ENCODE measurements at places on chromosomes 12 and 14.

DNA sequence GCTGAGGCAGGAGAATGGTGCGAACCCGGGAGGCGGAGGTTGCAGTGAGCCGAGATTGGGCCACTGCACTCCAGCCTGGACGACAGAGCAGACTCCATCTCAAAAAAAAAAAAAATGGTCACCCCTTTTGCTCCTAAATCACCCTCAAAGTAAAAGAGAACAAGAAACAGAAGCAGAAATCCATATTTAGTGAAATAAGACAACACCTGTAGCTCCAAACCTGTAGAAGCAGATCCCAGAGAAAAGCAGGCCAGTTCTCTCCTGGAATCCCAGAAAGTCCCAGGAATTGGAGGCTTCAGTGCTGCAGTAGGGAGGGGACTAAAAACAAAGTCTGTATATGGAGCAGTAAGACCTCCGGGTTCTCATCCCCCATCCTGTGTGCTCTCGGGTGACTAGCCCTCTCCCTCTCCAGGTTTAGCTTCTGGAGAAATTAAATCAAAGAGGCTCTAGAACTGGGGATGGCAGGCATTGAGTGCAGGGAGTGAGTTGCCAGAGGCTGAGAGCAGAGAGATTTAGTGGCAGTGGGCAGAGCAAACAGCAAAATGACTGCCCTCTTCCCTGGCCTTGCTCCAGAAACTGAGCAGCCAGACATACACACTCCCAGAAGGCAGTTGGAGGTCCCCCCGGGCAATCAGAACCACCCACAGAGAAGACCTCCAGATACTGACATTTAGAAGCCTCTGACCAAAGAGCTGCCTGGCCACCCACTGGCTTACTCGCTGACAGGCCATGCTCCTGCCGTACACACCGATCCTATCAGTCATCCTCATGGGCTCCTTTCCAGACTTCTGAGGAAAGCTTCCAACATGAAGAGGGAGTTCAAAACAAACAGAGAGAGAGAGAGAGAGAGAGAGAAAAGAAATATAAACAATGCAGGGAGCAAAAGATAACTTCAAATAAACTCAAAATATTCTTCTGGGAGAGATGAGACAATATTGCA lies 6.3 kb upstream of the MLXIP start:
- DNase-seq: no peak

GRCh38 chr12:112841906-112842305 lies 50.4 kb downstream of the RPH3A start:
- DNase-seq: no peak

DNA sequence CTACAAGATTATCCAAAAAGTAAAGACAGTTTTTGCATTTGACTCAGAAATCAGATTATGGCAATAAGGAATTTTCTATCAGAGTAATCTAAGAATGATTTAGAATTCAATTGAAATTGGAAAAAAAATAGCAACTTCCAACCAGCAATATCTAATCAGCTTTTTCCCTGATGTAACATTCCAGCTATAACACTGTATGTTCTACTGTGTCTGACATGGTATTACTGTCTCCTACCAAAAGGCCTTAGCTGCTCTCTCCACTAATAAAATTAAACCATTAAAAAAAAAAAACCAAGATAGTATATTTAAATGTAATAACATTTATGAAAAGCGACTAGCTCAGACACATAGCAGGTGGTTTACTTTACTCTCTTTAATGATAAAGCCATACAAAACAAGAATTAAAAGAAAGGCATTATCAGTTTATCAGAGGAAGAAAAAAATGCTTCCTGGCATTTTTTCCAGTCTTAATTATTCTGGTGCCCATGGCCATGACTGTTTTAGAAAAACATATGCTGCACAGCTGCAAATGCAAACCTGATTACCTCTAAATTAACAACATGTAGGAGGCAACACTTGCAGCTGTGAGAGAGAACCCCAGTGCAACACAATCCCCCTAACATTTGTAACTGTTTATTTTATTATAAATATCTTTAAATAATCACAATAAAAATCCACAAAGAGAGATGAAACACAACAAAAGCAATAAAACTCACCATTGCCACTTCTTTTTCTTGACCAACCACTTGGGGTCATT lies 28.8 kb downstream of the PHLDA1 start:
- DNase-seq: no peak

GRCh38 chr14:81268016-81268416 lies 47.3 kb upstream of the GTF2A1 start:
- DNase-seq: no peak

DNA sequence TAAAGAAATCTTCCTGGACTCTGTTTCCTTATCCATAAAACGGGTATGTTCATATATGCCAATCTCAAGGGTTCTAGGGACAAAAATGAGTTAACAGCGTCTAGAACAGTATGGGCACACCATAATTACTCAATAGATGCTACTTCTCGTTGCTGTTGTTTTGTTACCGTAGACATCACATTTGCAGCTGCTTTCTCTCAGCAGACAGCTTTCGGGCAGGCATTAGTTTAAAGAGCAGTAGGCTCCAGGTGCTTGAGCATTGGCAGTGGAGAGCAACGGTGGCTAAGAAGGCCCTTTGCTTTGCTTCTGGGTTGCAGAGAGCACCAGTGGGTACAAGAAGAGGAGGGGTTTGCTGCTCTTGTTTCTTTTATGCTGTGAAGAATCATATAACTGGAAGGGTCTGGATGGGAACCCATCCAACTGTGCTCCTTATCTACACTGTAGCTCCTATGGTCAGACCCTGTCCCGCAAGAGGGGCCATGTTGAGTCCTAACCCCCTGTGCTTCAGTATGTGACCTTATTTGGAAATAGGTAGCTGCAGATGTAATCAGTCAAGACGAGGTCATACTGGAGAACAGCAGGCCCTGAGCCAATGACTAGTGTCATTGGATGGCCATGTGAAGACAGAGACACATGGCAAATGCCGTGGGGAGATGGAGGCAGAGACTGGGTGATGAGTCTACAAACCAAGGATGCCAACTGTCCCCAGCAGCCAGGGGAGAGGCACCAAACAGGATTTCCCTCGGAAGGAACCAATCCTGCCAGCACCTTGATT lies 120.0 kb downstream of the RBM19 start:
- no peak for DNase-seq

GRCh38 chr12:67086116-67086515 lies 183.0 kb upstream of the CAND1 start:
- no peak for DNase-seq

GRCh38 chr14:98949481-98950135 lies 322.4 kb downstream of the BCL11B start:
- no peak for DNase-seq

DNA sequence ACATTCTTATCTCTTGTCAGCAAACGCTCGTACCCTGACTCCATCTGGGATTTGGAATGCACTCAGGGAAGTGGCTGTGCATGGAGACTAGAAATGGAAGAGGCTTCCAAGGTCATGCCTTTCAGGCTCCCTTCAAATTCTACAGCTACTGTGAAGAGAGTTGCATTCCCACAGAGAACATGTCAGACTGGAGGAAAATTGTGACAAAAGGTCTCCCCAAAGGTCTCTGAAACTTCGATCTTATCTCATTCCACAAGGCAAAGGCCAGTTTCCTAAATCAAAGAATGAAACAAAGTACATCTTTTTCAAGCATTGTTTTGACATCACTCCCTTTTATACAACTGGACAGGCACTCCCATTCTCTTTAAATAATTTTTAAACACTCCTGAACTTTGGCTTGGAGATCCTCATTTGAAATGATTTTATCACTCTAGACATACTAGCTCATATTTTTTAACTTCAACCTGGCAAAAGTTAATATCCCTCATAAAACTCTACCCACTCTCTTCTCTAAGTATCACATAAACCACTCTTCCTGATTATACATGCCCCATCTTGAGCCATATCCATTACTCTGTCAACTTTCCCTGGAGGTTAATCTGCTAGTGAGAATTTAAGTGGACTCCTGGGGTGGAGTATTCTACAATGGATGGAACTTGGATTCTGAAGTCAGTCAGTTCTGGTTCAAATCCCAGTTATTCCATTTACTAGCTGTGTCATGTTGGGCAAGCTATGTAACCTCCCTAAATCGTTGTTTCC lies 218.1 kb upstream of the HMGA2 start:
- DNase-seq: no peak

DNA sequence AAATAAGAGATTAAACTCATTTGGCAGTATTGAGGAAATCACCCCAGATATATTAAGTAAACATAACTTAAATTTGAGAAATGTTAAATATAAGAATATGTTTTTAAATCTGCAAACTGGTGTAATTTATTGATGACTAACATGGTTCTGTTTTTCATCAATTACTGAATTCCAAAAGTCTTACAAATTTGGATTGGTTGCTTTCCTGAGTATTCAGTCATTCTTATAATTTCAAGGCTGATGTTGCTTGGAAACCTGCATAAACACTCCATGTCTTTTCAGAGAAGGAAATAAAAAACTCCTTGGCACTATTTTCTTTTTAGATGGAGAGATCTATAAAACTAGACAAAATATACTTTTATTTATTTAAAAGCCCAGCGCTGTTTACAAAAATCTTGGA lies 71.7 kb downstream of the NOVA1 start:
- no peak for DNase-seq

DNA sequence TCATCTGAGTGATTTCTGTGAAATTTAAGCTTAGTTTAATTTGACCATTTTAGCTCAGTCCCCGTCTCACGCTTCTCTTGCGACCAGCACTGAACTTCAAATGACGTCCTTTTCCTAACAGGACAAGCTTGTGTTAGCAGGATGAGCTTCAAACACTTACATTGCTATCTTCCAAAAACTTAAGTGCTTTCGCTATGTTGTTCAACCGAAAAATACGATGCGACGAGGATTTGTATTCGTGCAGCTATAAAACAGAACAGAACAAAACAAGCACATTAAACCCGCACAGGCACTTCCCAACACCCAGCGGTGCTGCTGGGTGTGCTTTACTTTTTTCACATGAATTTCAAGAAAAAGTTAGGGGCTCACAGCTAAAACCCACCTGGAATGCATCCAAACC lies 64.2 kb upstream of the DICER1 start:
- DNase-seq: no peak

GRCh38 chr12:24586293-24586692 lies 362.6 kb downstream of the BCAT1 start:
- DNase-seq: no peak

- no peak for DNase-seq
These were observed 553.7 kb upstream of the LMO3 start for GRCh38 chr12:17159506-17160300.

DNA sequence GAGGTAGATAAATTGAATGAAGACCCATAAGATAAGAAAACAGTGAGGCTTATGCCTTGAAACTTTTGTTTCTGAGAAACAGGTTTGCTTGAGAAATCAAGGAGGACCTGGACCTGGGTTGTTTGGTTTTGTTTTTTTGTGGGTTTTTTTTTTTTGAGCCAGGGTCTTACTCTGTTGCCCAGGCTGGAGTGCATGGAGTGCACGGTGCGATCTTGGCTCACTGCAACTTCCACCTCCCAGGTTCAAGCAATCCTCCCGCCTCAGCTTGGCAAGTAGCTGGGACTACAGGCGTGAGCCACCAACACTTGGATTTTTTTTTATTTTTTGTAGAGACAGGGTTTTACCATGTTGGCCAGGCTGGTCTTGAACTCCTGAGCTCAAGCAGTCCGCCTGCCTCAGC lies 9.0 kb upstream of the PPTC7 start:
- no peak for DNase-seq

GRCh38 chr12:79689477-79690141 lies 1.2 kb downstream of the PAWR start:
- no peak for DNase-seq

DNA sequence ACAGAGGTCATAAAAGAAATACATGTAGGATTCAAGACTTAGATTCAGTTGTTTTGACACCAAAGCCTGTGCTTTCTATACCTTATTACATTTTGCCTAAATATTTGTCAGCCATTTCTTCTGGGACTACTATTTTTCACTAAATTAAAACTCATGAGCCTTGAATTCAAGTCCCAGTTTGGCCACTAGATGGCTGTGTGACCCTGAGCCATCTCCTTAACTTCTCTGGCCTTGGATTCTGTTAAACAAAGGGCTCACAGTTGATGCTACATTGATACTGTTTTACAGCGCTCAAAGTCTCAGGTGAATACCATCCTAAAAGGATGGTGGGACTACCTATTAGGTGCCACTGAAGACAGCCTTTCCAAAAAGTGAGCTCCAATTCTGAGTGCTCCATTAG lies 39.6 kb upstream of the CCDC198 start:
- no peak for DNase-seq

GRCh38 chr12:57238854-57239554 lies 9.5 kb downstream of the SHMT2 start:
- DNase-seq: no peak

DNA sequence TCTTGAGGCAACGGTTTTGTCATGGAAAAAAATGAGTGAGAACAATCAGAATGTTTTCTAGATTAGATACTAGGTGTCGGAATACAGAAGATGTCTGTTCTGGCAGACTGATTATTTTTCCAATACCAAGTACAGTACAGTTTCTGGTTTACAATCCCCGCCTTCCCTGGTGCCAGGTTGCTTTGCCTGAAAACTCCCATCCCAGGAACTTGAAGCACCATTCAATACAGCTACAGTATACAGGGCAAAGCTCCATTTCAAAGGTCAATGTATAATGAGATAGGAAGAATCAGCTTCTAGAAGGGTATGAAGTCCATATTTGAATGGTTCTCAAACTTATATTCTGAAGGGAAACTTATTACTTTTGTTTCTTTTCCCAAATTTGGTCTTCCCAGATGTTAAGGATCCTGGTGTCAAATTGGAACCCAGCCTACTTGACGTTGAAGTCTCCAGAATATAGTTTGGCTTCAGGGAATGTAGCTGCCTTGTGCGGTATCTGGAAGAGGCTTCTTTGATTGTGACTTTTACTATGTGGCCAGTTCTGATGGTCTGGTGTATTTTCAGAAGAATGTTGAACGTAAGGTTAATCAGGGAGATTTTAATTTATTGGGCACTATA lies 238.0 kb upstream of the ATP2B1 start:
- DNase-seq: no peak

- no peak for DNase-seq
These were observed 118.4 kb upstream of the EVL start for GRCh38 chr14:99946652-99947489.

GRCh38 chr12:120228041-120228290 lies 27.1 kb upstream of the RPLP0 start:
- DNase-seq: no peak

- no peak for DNase-seq
These were observed 75.3 kb downstream of the AACS start for GRCh38 chr12:125140279-125141209.

- DNase-seq: no peak
These were observed 58.3 kb downstream of the GALNT16 start for GRCh38 chr14:69318241-69318640.

GRCh38 chr12:117144599-117144998 lies 45.4 kb upstream of the TESC start:
- no peak for DNase-seq

DNA sequence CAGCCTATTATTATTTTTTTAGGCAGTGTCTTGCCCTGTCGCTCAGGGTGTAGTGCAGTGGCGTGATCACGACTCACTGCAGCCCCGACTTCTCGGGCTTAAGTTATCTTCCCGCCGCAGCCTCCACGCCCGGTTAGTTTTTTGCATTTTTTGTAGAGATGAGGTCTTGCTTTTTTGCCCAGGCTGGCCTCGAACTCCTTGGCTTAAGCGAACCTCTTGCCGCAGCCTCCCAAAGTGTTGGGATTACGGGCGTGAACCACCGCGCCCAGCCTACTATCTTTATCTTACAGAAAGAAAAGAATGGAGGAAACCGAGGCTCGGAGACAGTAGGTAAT lies 507 bp upstream of the PTPN11 start:
- DNase-seq: no peak

GRCh38 chr14:105700622-105701288 lies 174.4 kb downstream of the TMEM121 start:
- DNase-seq: no peak

GRCh38 chr12:52195065-52195730 lies 3.4 kb upstream of the KRT80 start:
- no peak for DNase-seq
